ENCODE measurements at places on chromosomes 13 and 19. TPM values are rescaled to one million over a fixed set of nuclear protein-coding genes. Genes with fewer than 3 reads are reported as not detected.

DNA sequence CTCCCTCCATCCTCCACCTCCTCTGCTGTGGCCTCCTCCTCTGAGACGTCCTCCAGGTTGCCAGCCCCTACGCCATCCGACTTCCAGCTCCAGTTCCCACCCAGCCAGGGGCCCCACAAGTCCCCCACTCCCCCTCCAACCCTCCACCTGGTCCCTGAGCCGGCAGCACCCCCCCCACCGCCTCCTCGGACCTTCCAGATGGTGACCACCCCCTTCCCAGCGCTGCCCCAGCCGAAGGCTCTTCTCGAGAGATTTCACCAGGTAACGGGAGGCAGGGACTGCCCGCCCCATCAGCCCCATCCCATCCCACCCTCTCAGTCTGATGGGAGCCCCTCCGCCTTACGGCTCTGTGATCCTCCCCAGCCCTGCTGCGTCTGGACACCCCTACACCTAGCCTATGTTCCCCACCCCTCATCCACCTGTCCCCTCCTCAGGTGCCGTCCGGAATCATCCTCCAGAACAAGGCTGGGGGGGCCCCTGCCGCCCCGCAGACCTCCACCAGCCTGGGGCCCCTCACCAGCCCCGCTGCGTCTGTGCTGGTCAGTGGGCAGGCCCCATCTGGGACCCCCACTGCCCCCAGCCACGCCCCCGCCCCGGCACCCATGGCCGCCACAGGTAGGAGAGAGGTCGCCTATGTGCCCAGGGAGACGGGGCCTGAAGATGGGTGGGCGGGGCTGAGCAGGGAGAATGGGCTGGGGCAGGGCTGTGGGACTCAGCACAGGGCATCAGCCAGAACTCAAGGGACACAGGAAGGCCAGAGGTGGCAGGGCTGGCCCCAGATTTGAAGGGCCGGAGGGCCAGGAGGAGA lies 18.6 kb upstream of the EHD2 start:
- H3K4me1 ChIP-seq = peaks cover under 1% of the 10 kb centered on the region
- H3K27me3 ChIP-seq = no peaks in the 10 kb centered on the region
- H3K27ac ChIP-seq = no peak overlapping the region
- no peak for DNase-seq
- peaks cover 4% of the 10 kb centered on the region for H3K36me3 ChIP-seq
- H3K4me3 ChIP-seq = no peak overlapping the region

GRCh38 chr19:51450730-51451307 lies 7.4 kb downstream of the SIGLEC8 start:
- no peaks in the 10 kb centered on the region for H3K27me3 ChIP-seq
- no peak for DNase-seq
- no peaks in the 10 kb centered on the region for H3K4me1 ChIP-seq
- no peaks in the 10 kb centered on the region for H3K36me3 ChIP-seq
- H3K27ac ChIP-seq = no peak overlapping the region
- H3K4me3 ChIP-seq = no peak overlapping the region

PEAK3 gene
- polyA plus RNA-seq = not detected

- no peak overlapping the region for H3K27ac ChIP-seq
- no peak overlapping the region for H3K4me3 ChIP-seq
- no peaks in the 10 kb centered on the region for H3K27me3 ChIP-seq
- no peaks in the 10 kb centered on the region for H3K4me1 ChIP-seq
Observed at GRCh38 chr19:21210037-21210621, 68.3 kb downstream of the ZNF431 start.

DNA sequence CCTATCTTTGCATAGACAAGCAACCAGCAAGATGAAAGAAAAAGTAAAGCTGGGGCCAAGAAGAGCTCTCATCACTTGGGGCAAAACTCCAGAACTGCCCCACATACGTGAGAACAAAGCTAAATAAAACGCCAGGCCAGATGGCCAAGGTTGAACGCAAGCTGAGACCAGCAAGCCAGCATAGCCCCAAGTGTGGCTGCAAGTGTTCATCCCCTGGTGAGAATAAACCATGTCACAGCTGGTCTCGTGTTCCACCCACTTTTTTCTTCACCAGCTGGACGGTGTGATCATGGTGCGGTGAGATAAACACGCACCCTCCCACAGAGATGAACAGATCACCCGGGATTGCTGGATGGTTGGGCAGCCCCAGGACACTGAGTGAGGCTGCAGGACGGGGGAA lies 109.6 kb upstream of the CACNA1A start:
- no peak for DNase-seq
- H3K27ac ChIP-seq = no peak overlapping the region
- no peaks in the 10 kb centered on the region for H3K4me1 ChIP-seq
- no peak overlapping the region for H3K4me3 ChIP-seq

- DNase-seq = no peak
- H3K4me1 ChIP-seq = no peaks in the 10 kb centered on the region
- H3K36me3 ChIP-seq = no peaks in the 10 kb centered on the region
- no peak overlapping the region for H3K4me3 ChIP-seq
- H3K27me3 ChIP-seq = no peaks in the 10 kb centered on the region
- no peak overlapping the region for H3K27ac ChIP-seq
Observed at GRCh38 chr13:87207280-87208003, 463.7 kb upstream of the SLITRK5 start.

DNA sequence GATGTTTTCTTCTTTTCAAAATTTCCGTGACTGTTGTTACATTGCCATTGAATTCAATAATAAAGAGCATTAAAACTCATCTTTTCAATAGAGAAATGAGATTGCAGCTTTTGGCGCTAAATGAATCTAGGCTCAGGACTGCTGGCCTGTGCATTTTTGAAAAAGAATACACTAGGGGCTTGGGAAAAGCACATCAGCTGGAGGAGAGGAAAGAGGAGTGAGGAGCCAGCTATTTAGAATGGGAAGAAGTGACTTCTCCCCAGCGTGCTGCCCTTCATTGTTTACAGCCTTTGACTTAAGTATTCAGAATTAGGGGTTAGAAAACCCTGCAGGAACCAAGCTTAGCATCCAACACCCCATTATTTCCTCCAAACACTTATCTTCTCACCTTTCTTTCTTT lies 43.3 kb downstream of the TNFSF11 start:
- H3K27me3 ChIP-seq = no peaks in the 10 kb centered on the region
- DNase-seq = no peak
- no peak overlapping the region for H3K27ac ChIP-seq
- no peak overlapping the region for H3K4me3 ChIP-seq

NOVA2 gene
- polyA plus RNA-seq = 4.2 TPM

EBI3 gene
- polyA plus RNA-seq = 1.8 TPM

Measured in endothelial cell of umbilical vein (primary cell).